Esophagus muscularis mucosa (tissue), 4 donors: ENCODE measurements at places on chromosomes 4 and X. TPM values are rescaled to one million over a fixed set of nuclear protein-coding genes. Genes with fewer than 3 reads are reported as not detected.

DNA sequence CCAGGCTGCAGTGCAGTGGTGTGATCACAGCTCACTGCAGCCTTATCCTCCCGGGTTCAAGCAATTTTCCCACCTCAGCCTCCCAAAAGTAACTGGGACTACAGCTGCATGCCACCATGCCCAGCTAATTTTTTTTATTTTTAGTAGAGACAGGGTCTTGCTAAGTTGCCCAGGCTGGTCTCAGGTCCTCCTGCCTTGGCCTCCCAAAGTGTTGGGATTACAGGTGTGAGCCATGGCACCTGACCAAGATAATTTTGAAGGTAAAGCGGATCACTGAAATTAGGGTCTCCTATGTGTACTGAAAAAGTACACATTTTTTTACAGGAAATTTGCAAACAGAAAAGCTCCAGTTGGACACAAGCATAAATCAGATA, 4.8 kb downstream of the SAT1 start:
- DNase-seq = no peak

GRCh38 chrX:112068430-112068829, 14.1 kb downstream of the TRPC5 start:
- DNase-seq = no peak

DNA sequence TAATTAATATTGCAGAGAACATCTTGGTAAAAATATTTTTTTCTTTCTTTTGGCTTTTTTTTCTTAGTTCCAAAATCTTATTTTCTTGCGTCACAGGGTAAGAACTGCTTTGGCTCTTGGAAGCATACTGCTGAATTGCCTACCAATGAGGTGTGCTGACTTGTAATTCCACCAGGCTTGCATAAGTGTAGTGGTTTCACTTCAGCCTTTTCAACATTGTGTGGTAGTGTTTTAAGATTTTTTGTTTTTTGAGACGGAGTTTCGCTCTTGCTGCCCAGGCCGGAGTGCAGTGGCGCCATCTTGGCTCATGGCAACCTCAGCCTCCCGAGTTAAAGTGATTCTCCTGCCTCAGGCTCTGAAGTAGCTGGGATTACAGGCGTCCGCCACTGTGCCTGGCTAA, 42.4 kb downstream of the N4BP2 start:
- DNase-seq = no peak

GRCh38 chrX:140091125-140091886, 126.0 kb upstream of the CXorf66 start:
- no peak for DNase-seq

- no peak for DNase-seq
These were observed 374.2 kb upstream of the SMIM31 start for GRCh38 chr4:164379694-164380093.

DNA sequence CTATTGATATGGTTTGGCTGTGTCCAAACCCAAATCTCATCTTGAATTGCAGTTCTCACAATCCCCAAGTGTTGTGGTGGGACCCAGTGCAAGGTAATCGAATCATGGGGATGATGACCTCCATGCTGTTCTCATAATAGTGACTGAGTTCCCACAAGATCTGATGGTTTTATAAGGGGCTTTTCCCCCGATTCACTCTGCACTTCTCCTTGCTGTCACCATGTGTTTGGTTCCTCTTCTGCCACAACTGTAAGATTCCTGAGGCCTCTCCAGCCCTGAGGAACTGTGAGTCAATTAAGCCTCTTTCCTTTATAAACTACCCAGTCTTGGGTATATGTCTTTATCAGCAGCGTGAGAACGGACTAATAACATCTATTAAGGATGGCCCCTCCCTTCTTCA, 68.8 kb downstream of the FBXW7 start:
- DNase-seq = no peak

DNA sequence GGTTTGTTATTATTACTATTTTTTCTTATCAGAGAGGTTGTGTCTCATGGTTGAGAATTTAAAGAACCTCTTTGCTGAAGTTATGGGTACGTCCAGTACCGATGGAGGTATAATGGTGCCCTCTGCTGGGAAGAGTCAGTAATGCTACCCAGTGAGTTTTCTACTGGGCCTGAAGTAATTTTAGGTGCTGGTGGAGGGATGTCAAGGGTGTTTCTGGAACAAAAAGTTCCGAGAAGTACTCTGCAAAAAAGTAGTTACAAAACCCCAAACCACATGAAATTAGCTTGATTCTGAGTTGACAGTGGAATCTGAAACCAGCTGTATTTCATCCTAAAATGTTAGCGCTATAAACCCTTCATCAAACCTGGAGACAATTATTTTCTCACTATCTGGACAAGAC, 102.5 kb upstream of the MID1 start:
- no peak for DNase-seq

DNA sequence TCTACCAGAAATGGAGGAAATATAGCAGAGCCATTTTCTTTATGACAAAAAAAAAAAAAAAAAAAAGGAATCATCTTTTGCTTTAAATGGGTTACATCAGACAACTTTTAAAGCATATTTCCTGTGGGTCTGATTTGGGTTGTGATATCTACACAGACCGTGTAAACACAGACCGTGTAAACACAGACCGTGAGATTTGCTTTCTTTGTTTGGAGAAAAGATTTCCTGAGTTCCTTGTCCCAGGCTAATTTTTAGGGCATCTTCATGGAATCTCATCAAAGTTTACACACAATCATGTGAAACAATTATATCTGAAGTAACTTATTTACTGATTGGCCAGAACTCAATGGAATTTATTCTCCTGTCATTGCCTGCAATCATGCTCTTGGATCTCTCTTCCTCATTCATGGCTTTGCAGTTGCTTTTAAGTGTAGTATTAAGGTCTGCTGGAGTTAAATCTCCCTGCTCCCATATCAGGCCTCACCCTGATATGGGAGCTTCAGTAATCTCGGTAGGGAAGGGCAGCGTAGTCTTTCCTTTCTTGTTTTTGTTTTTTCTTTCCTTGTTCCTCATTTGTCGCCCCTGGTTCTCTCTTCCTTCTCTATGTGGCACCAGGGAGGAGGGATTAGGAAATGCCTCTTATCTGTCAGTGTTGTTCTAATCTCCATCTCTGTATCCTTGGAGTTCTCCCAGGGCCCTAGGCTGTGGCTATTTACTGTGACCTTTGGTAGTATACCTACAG, 248.6 kb upstream of the JADE1 start:
- no peak for DNase-seq

DNA sequence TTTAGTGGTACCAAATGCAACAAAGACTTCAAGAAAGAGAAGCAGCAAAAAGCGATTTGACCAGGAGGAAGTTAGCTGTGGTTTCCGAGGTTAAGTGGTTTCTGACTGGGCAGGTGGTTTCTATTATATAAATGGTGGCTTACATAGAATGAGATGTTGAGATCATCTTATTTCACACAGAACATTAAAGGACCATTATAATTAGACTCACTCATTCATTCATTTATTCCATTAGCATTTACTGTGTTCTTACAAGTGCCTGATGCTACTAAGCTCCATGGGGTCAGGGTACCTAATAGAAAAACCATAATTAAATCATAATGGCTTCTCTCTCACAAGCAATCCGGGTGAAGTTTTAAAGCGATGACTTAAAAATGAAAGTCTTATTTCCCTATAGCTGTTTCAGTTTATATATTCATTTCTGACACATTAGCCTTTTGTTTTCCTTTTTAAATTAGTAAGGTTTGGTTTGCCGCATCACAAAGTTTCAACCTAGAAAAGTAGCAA, 10.6 kb downstream of the TSPAN6 start:
- no peak for DNase-seq

- no peak for DNase-seq
These were observed 9.9 kb downstream of the CTSO start for GRCh38 chr4:155943605-155944291.

GRCh38 chrX:121356139-121356849, 308.9 kb downstream of the GLUD2 start:
- DNase-seq = no peak

- DNase-seq = no peak
These were observed 355.9 kb downstream of the BCOR start for GRCh38 chrX:39741904-39742303.

GRCh38 chr4:73413294-73413755, 9.2 kb downstream of the ALB start:
- DNase-seq = no peak

DNA sequence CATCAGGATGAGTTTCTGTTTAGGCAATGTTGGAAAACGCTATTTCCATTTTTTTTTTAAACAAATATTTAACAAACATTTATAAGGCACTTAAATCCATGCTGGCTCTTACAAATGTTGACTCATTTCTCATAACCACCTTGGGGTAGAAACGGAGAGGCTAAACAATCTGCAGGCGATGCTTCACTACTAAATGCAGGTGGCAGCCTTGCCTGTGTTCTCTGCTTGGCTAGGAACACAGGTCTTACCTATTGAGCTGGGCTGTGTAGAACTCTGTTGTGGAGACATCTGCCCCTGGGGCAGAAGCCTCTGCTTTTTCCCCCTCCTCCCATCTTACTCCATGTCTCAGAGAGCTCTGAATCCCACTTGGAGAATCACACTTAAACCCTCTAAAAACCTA, 1.4 kb upstream of the CXCL1 start:
- DNase-seq = no peak

GRCh38 chrX:96394598-96394997, 290.0 kb upstream of the DIAPH2 start:
- DNase-seq = no peak

GRCh38 chr4:85615952-85616351, 141.0 kb downstream of the ARHGAP24 start:
- no peak for DNase-seq

GRCh38 chr4:155569960-155570515, 96.6 kb upstream of the GUCY1A1 start:
- DNase-seq = no peak

DNA sequence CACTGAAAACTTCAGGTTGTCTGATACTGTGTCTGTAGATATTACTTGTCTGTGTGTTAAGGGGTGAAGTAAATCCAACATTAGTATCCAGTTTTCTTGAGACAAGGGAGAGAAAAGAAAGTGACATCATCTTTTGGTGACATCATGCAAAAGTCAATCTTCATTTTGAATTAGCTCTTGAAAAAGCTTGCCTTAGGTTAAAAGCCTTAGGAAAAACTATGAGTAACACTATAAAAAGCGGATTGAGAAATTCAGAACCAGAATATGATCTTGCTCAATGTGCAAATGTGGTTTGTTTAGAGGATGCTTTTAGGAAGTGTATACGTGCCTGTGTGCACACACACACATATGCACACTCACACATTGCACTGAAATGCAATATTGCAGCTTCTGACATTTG, 345.8 kb upstream of the CASK start:
- DNase-seq = no peak

GRCh38 chr4:164095313-164096110, 601.0 kb downstream of the TMA16 start:
- DNase-seq = no peak

DNA sequence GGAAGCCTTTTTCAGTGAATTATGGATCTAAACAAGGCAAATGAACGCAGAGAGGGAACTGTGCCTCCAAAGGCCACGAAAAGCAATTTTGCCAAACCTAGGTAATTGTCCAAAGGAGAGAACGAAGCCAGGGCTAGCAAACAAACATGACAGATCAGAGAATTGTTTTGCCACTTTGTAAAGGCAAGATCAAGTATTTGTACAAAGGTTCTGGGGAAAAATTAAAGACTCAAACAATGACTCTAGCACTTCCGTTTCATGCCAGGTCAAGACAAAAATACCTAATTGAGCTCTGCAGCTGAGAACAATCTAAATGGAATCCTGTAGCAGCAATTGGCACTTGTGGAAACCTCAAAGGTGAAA, 8.5 kb downstream of the RBM47 start:
- no peak for DNase-seq

DNA sequence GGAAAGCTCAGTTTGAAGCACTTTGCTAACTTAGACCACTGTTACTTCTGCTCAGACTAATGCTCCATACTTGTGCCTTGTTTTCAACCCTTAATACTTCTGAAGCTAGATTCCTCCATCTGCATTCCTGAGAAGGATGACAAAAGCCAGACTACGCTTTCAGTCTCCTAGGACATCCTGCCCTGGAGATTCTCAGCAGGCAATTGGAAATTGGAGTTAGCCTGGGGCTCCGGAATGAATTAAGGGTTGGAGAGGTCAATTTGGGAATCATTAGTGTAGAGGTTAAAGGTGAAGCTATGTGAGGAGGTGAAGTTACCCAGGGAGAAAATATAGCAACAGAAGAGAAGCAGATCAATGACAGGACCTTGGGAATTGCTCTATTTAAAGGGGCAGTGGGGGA, 215.9 kb upstream of the MBNL3 start:
- no peak for DNase-seq

DNA sequence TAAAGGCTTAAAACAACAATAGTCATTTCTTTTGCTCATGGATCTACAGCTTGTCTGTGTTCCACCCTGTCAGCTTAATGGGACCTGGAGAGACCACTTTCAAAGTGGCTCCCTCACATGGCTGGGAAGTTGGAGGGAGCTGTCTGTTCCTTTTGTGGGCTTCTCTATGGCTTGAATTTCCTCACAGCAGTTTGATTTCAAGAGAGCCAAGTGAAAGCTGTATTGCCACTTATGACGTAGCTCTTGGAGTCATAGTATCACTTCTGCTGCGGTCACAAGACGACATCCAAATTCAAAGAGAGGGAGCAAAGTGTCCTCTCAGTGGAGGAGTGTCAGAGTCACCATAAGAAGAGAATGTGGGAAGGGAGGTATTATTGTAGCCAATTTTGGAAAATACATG, 22.7 kb upstream of the ACSL1 start:
- DNase-seq = no peak

DNA sequence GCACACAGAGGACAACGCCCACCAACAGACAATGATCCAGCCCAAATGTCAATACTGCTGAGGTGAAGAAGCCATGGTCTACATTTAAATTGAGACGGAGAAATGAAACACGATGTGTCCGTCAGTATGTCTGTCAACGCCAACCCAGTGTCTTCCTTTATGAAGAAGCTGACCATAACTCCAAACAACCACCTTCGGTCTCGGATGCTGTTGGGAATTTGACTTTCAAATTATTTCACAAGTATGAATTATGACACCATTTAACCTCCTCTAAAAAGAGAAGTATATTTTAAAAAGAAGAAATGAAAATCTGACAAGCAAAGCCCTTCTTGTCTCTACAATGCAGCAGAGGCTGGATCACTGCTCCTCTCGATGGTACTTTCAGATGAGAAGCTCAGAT, 123.7 kb upstream of the MAP3K15 start:
- DNase-seq = no peak

GRCh38 chr4:95084584-95084983, 326.8 kb downstream of the BMPR1B start:
- no peak for DNase-seq

- no peak for DNase-seq
These were observed 13.3 kb downstream of the YIPF7 start for GRCh38 chr4:44638091-44638490.

ODAM gene
- total RNA-seq = 0.66 TPM

DUSP21 gene
- total RNA-seq = not detected

AFP gene
- not detected for total RNA-seq

TLR1 gene
- total RNA-seq = 4.3 TPM

IL15 gene
- total RNA-seq = 3.8 TPM

SPANXB1 gene
- total RNA-seq = not detected

PAGE1 gene
- not detected for total RNA-seq

CYTL1 gene
- 1.2 TPM for total RNA-seq

VEGFD gene
- total RNA-seq = 5.4 TPM

UGT2A3 gene
- not detected for total RNA-seq

HHIP gene
- total RNA-seq = under 0.01 TPM

PDGFRA gene
- total RNA-seq = 106 TPM

NPY1R gene
- total RNA-seq = 2.3 TPM

ADH1B gene
- total RNA-seq = 301 TPM

TAF7L gene
- not detected for total RNA-seq
